ENCODE measurements at places on chromosomes 16 and 17. TPM values are rescaled to one million over a fixed set of nuclear protein-coding genes. Genes with fewer than 3 reads are reported as not detected.

Gene CPHXL2
- not detected for total RNA-seq

Gene HLF
- total RNA-seq: not detected

Gene FOXC2
- total RNA-seq: 44.0 TPM

Gene CEP131
- 17.9 TPM for total RNA-seq

Gene SPATA22
- not detected for total RNA-seq

Gene HOXB8
- total RNA-seq: 1.7 TPM

Gene HEXIM2
- 4.3 TPM for total RNA-seq

Gene CCDC57
- 31.6 TPM for total RNA-seq

Gene VASN
- total RNA-seq: 0.14 TPM

Gene CCL16
- total RNA-seq: 0.51 TPM

Gene KRTAP9-8
- not detected for total RNA-seq

Gene CDH8
- not detected for total RNA-seq
